Effector CD4-positive, alpha-beta T cell (primary cell): ENCODE measurements at places on chromosomes 16 and 17.

GRCh38 chr16:14562691-14563491 is 67.2 kb downstream of the PARN start:
- no peak for DNase-seq

DNA sequence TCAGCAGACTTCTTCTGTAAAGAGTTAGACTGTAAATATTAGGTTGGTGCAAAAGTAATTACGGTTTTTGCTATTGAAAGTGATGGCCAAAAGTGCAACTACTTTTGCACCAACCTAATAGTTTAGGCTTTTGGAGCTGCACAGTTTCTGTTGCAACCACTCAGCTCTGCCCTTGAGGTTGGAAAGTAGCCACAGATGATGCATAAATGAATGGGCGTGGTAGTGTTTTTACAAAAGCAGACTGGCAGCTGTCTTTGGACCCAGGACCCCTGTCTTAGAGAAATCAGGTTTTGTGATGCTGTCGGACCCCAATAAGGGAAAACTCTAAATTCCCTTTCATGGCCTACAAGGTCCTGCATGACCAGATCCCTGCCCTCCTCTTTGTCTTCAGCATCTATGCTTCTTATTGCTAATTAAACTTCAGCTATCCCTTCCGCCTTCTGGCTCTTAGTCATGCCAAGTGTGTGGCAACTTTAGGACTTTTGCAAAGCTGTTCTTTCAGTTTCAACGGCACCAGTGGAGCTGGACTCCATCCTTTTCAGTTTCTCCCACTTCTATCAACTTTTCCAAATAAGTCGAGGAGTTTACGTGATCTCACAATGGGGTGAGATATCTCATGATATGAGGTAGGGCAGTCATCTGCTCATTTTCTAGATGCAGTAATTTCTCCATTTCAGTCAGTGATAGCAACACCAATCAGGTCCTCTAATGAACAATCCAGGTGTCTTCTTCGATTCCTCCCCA is 232.3 kb downstream of the XYLT1 start:
- no peak for DNase-seq

DNA sequence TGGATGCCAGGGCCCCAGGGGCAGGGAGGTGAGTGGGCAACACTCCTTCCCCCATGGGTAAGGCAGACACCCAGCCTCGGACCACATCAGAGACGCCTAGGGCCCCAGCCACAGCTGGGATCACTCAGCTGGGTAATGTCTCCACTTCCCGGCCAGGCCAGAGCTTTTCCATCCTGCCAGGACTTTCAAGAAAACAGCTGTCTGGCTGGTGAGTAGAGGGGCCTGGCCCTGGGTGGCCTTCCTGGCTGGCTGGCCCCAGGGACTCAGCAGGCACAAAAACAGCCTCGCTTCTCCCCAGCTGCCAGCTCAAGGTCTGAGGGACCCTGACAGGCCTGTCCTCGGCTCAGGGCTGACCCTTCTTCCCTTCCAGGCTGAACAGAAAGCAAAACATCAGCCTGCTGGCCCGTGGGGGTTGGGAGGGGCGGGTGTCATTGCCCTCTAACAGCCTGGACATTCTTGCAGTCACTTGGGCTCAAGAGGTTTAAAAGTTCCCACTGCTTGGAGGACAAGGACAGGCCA is 45.3 kb upstream of the JPH3 start:
- DNase-seq = no peak

- DNase-seq = no peak
Measured at GRCh38 chr16:70720425-70721201, 34.8 kb upstream of the MTSS2 start.

DNA sequence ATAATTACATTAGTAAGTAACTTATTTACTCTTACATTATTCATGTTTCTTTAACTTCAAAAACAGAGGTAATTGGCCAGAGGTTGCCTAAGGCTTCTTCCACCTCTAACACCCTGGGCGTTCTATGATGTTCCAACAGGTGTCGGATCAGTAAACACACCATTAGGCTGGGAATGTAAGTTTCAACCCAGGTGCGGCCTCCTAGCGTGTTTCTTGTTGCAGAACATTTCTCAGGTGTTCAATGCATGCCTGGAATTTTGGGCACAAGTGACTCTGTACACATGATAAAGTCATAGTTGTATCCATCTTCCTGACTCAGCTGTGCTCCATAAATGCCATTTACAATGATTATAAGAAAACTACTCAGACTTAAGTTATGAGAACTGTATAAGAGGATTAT is 1.0 kb downstream of the KRTAP2-2 start:
- DNase-seq = no peak

- DNase-seq = no peak
Measured at GRCh38 chr17:15442311-15443180, 24.9 kb downstream of the CDRT4 start.

DNA sequence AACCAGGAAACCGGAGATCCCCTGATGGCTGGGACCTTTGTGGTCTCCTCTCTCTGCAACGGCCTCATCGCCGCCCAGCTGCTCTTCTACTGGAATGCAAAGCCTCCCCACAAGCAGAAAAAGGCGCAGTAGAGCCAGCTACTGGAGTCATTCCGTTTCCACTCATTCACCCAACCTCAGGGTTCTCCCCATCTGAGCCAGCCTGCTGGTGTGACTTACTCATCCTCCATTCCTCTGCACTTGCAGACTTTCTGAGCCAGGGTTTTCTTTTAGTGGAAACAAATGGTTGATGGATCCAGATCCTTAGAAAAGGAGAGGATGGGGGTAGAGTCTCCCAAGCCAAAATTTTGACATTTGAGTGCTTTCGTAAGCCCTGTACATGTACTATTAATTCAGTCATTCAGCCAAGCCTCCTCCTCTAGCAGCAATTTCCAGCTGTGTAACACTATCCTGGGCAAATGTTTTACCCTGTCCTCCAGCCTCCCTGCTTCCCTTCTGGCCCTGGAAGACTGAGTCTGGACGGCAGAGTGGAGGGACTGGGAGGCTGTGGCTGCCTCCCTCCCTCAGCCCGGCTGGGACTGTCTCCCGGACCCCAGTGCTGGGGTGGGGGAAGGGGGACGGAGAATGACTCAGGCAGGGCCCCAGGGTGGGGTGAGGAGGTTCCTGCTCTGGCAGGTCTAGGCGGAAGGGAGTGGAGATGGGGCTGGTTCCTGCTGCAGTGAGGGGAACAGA is 2.3 kb downstream of the SOX15 start:
- DNase-seq = no peak

DNA sequence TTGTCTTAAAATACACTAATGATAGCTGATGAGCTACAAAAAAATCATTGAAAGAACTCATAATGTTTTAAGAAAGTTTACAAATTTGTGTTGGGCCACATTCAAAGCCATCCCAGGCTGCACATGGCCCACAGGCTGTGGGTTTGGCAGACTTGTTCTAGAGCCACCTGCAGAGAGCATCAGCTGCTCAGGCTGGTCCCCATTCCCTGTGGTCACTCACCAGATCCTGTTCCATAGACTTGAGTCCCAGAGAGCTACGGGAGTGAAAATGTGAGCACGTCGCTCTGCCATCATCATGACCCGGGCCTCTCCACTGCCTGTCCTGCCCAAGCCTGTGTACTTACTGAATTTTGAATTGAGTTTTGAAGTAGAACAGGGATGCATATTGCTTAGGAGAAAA is 6.9 kb downstream of the SLC26A11 start:
- no peak for DNase-seq

DNA sequence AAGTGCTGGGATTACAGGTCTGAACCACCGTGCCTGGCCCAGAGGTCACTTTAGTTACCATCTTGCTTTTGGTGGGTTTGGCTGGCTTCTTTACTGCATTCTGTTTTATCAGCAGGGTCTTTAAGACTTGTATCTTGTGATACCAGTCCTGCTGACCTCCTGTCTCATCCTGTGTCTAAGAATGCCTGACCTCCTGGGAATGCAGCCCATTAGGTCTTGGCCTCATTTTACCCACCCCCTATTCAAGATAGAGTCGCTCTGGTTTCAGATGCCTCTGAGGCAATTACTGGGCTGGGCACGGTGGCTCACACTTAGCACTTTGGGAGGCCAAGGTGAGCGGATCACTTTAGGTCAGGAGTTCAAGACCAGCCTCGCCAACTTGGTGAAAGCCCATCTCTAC is 63.8 kb downstream of the MFSD11 start:
- DNase-seq = no peak

- DNase-seq = no peak
Measured at GRCh38 chr17:38898291-38898679, 27.1 kb upstream of the LASP1NB start.

- no peak for DNase-seq
Measured at GRCh38 chr17:14330492-14330962, 29.6 kb downstream of the HS3ST3B1 start.

DNA sequence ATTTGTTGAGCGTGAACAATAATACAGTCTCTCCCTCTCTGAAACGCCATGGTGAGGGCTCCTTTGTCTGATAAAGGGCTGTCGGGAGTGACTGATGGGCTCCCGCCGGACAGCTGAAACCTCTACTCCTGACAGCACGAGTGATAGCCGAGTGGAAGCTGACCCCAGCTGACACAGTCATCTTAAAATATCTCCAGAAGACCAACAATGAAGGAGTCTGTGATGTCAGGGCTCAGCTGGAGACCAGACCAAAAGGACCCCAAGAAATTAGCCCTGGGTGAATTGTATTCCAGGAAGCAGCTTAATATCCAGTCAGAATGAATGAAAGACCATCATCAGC is 22.4 kb downstream of the CCDC182 start:
- DNase-seq = no peak

DNA sequence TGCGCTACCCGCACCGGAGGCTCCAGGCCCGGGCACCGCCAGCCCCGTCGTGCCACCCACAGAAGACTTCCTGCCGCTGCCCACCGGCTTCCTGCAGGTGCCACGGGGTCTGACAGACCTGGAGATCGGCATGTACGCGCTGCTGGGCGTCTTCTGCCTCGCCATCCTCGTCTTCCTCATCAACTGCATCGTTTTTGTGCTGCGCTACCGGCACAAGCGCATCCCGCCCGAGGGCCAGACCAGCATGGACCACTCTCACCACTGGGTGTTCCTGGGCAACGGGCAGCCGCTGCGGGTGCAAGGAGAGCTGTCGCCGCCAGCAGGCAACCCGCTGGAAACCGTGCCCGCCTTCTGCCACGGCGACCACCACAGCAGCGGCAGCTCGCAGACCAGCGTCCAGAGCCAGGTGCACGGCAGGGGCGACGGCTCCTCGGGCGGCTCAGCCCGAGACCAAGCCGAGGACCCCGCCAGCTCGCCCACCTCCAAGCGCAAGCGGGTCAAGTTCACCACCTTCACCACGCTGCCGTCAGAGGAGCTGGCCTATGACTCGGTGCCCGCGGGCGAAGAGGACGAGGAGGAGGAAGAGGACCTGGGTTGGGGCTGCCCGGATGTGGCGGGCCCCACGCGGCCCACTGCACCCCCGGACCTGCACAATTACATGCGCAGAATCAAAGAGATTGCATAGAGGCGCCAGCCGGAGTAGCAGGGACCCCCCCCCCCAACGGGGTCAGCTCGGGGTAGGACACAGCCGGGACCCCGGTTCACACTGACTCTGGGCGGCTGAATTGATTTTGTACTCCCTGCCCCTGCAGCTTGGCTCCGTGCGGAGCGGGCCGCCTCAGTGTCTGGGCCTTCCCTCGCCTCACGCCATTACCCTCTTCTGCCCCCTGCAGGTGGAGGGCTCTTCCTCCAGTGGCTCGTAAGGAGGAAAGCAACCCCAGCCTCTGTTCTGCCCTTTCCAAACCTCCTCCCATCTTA is 58.5 kb downstream of the TMEM132E start:
- DNase-seq = peak; percentile 69

GRCh38 chr17:77616254-77616731 is 342.2 kb upstream of the TNRC6C start:
- no peak for DNase-seq

- DNase-seq = no peak
Measured at GRCh38 chr16:49564496-49565229, 191.1 kb downstream of the C16orf78 start.

GRCh38 chr17:78355045-78355641 is 4.7 kb downstream of the SOCS3 start:
- peak; percentile 40 for DNase-seq

- DNase-seq = no peak
Measured at GRCh38 chr17:63596856-63597586, 3.7 kb upstream of the TACO1 start.

GRCh38 chr16:29645694-29646187 is 17.3 kb upstream of the SPN start:
- DNase-seq = no peak

DNA sequence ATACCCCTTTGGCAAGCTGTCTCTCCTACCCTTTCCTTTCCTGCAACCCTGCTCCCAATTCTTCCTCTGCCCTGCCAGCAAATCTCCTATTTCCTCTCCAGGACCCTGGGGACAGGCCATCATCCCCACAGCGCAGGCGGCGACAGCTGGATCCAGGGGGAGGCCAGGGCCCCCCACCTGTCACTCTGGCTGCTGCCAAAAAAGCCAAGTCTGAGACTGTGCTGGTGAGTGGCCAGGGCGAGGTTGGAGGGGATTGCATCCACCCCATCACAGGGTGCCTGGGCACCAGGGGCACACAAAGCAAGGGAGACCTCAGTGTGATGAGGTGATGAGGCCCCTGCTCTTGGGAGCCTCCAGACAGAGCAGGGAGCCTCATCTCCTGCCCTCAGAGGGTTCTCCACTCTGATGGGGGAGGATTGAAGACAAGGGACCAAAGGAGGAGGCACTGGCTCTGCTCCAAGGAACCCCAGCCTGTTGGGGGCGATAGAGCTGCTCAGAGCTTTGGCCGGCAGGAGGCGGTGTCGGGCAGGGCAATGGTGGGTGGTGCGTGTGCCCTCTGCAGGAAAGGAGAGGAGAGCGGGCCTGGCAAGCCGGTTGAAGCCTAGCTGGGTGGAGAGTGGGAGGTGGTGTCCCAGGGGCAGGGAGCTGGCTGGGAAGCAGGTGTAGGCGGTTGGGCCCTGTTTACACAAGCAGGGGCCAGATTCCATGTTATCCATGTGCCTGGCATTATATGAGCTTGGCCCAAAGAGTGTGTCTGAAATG is 15.6 kb upstream of the PDK2 start:
- DNase-seq = no peak

- no peak for DNase-seq
Measured at GRCh38 chr16:24721830-24722238, 7.6 kb upstream of the TNRC6A start.

GRCh38 chr16:86894925-86895324 is 316.6 kb downstream of the FOXL1 start:
- no peak for DNase-seq

DNA sequence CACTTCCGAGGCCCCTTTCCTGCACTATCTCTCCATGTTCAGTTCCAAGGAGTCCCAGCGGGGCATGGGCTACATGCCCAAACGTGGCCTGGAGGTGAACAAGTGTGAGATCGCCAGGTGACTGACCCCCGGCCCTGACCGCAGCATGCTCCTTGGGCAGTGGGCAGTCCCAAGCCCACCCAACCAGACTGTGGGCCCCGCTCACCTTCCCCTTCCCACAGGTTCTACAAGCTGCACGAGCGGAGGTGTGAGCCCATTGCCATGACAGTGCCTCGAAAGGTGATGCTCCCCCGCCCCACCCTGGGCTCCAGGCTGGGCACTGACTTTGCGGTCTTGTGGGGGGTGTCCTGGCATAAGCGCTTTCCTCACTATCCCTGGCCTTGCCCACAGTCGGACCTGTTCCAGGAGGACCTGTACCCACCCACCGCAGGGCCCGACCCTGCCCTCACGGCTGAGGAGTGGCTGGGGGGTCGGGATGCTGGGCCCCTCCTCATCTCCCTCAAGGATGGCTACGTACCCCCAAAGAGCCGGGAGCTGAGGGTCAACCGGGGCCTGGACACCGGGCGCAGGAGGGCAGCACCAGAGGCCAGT is 4.7 kb downstream of the CORO1A start:
- DNase-seq = no peak
